Omental fat pad (tissue), 4 donors: ENCODE measurements at places on chromosomes 16 and 17. TPM values are rescaled to one million over a fixed set of nuclear protein-coding genes. Genes with fewer than 3 reads are reported as not detected.

GRCh38 chr17:14997290-14997689 is 267.8 kb downstream of the PMP22 start:
- no peak for DNase-seq

GRCh38 chr16:65574326-65574966 is 452.6 kb upstream of the CDH11 start:
- DNase-seq: no peak

DNA sequence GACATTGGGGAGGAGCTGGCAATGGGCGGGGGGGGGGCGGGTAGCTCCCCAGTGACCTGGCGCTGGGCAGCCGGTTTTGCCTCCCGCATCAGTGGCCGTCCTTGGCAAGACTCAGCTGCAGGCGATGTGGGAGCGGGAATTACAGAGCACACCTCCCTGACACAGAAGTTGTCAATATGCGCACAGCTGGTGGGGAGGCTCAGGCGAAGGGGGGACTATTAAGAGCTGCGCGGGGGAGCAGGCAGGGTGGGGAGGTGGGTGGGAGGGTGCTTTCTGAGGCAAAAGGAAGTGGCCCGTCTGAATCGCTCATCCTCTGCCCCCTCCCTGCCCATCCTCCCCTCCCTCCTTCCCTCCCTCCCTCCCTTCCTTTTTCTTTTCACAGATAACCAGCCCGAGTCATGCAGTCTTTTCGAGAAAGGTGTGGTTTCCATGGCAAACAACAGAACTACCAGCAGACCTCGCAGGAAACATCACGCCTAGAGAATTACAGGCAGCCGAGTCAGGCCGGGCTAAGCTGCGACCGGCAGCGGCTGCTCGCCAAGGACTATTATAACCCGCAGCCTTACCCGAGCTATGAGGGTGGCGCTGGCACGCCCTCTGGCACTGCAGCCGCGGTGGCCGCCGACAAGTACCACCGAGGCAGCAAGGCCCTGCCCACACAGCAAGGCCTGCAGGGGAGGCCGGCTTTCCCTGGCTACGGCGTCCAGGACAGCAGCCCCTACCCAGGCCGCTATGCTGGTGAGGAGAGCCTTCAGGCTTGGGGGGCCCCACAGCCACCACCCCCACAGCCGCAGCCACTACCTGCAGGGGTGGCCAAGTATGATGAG is 44.0 kb downstream of the SREBF1 start:
- no peak for DNase-seq

DNA sequence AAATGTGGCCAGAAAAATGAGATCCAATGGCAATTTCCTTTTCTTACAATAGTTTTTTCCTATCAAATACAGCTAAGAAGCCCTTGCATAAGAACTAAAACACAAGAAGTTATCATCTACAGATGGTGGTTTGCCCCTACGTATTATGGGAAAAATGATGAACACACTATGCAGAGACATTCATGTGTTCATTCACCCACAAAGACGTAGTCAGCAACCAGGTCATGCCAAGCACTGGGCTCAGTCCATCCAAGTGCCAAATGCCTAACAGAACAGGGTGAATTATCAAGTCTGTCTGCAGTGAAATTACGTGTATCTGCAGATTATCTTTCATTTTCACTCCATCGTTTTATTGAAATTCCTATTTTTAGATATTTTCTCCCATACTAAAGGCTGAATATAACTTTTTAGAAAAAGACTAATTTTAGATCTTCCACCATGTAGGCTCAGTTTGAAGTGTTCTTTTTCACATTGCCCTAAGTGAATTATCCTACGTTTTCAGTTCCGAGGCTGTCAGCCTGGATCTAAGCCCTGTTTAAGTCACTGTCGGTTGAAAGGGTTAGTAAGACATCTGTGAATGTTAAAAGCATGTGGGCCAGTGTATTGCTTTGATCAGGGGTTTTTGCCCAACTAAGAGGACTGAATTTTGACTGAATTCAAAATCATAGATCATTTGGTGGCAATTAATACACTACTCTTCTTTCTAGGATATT is 78.1 kb upstream of the DHX40 start:
- no peak for DNase-seq

DNA sequence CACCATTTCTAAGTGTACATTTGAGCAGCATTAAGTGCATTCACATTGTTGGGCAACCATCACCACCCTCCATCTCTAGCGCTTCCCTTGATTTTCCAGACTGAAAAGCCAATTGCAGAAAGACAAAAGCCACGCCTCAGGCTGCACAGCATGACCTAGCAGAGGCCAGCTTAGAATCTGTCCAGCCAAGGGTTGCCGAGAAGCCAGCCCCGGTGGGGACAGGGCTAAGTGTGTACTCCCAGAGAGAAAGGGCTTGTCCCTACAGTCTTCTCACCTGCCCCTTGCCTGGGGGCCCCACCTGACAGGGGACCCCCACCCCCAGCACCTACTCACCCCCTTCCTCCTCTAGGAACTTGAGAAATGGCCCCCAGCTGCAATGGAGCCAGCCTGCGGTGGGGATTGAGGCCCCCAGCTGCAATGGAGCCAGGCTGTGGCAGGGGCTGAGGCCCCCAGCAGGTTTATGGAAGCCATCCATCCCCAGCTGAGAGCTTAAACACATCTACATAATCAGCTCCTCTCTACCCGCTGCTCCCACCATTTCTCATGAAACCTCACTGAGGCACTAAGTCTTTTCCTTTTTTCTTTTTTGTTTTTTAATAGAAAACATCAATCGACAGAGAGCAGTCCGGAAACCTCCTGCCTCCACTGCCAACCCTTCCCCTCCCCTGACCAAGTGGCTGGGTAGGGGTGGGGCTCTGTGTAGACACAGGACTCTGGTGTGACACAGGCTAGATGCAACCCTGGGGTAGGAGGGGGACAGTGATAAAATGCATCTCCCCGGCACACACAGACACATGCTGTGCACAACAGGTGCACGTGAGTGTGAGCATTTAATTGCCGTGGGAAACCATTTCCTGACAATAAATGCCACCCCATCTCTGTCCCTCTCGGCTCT is 77.9 kb downstream of the CCT6B start:
- no peak for DNase-seq

GRCh38 chr16:48330189-48330840 is 54.9 kb downstream of the SIAH1 start:
- no peak for DNase-seq

The SPIRE2 gene
- 2.4 TPM for total RNA-seq

The SGCA gene
- total RNA-seq: not detected

The CMTM1 gene
- total RNA-seq: 1.0 TPM

The TMC6 gene
- 58.1 TPM for total RNA-seq

The HOXB7 gene
- total RNA-seq: 7.1 TPM

The CTRB2 gene
- not detected for total RNA-seq

The RASD1 gene
- 356 TPM for total RNA-seq

The KCNH4 gene
- 0.44 TPM for total RNA-seq
